ENCODE measurements at places on chromosomes 11 and 22. TPM values are rescaled to one million over a fixed set of nuclear protein-coding genes. Genes with fewer than 3 reads are reported as not detected.

The PLEKHA7 gene
- 17.5 TPM for total RNA-seq

The DCHS1 gene
- total RNA-seq, result not detected

The OR5I1 gene
- total RNA-seq, result not detected

The FGF3 gene
- total RNA-seq, result not detected

The HBE1 gene
- 0.35 TPM for total RNA-seq

The MMP11 gene
- total RNA-seq, result 8.9 TPM

The ABTB2 gene
- 5.1 TPM for total RNA-seq

The WNT7B gene
- 0.09 TPM for total RNA-seq

The TMPRSS13 gene
- total RNA-seq, result not detected

The TMEM191B gene
- total RNA-seq, result 1.4 TPM

The P2RX6 gene
- not detected for total RNA-seq

The DDIAS gene
- 23.5 TPM for total RNA-seq

The RBMXL2 gene
- total RNA-seq, result not detected

The TMA7B gene
- not detected for total RNA-seq

The LGALS12 gene
- total RNA-seq, result not detected

The CTSF gene
- not detected for total RNA-seq

The SLC6A5 gene
- total RNA-seq, result not detected

The ESAM gene
- total RNA-seq, result 1.2 TPM

The OTOG gene
- not detected for total RNA-seq

The NXPE2 gene
- total RNA-seq, result not detected

The THY1 gene
- total RNA-seq, result not detected

The NXPE4 gene
- total RNA-seq, result not detected

The FAM180B gene
- total RNA-seq, result 0.42 TPM

The INS gene
- total RNA-seq, result not detected

The ACTN3 gene
- 0.04 TPM for total RNA-seq

The ACRV1 gene
- total RNA-seq, result not detected

The TNKS1BP1 gene
- total RNA-seq, result 13.7 TPM

The FREY1 gene
- 0.73 TPM for total RNA-seq

The UPK2 gene
- total RNA-seq, result not detected

The KRTAP5-1 gene
- not detected for total RNA-seq

The GLYATL1 gene
- not detected for total RNA-seq

The APOBEC3B gene
- total RNA-seq, result 13.9 TPM

The RHOD gene
- 0.27 TPM for total RNA-seq

Data from HepG2 (cell line).